ENCODE measurements at places on chromosomes 3 and 15. TPM values are rescaled to one million over a fixed set of nuclear protein-coding genes. Genes with fewer than 3 reads are reported as not detected.

DNA sequence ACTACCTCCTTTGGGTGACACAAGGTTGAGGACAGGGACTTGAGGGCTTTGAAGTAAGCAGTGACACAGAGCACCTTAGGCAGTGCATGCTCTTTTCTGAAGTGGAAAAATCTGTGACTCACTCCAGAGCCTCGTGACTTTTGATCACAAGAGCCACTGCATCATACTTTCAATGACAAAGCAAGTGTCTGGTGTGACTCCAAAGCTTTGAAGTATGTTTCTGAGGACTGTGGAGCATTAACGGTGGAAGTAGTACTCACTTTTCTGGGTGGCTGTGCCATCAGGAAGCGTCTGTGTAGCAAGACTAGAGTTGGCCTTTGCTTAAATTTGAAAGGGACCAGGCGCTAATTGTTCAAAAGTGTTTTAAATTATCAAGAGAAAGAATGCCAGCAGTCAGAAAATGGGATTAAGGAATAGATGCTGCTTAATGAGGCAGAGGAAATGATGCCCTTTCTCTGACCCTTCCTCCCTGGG lies 210.7 kb upstream of the TRIM42 start:
- peak; percentile 5 for DNase-seq

GRCh38 chr3:127794972-127795371 lies 27.3 kb downstream of the MGLL start:
- DNase-seq, result no peak

DNA sequence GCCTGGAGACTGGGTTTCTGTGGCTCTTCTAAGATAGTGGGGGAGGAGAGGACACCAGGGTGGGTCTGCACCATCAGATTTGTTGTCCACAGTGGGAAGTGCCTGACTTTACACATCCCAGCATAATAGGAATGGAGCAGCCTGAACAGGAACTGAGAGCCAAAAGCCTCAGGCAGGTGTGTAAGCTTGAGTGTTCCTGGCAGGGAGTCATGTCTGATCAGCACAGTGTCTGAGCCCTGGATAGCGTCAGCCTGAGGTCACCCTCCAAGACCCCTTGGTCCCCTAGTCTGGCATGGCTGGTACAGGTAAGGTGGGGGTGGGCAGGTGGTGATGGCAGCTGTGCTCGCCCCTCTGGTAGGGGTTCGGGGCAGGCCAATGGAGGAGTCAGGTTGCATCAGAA lies 20.2 kb downstream of the INSYN1 start:
- DNase-seq, result no peak

DNA sequence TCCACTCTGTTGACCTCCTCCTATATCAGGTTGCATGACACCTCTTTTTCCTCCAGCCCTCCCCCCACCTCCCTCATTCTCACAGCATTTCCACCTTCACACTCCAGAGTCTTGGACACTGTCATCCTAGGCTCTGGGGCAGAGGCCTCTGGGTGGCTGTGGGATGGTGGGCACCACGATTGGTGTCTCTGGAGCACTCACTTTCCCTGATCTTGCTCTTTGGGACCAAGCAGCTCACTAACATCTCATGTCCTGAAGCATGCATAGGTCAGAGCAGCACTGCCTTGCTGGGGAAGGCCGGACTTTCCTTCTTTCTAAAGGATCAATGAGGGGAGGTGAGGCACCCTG lies 14.9 kb downstream of the ZBTB47 start:
- DNase-seq, result no peak

SIDT1 gene
- 18.0 TPM for total RNA-seq

All from activated naive CD8-positive, alpha-beta T cell treated with anti-CD3 and anti-CD28 coated beads for 36 hours (primary cell).